Ureter (tissue), 1 donor: ENCODE measurements at places on chromosomes 5 and 9. TPM values are rescaled to one million over a fixed set of nuclear protein-coding genes. Genes with fewer than 3 reads are reported as not detected.

TAF1L gene
- total RNA-seq: not detected

GRCh38 chr5:96868603-96869371, 7.5 kb upstream of the ERAP2 start:
- DNase-seq: no peak

DNA sequence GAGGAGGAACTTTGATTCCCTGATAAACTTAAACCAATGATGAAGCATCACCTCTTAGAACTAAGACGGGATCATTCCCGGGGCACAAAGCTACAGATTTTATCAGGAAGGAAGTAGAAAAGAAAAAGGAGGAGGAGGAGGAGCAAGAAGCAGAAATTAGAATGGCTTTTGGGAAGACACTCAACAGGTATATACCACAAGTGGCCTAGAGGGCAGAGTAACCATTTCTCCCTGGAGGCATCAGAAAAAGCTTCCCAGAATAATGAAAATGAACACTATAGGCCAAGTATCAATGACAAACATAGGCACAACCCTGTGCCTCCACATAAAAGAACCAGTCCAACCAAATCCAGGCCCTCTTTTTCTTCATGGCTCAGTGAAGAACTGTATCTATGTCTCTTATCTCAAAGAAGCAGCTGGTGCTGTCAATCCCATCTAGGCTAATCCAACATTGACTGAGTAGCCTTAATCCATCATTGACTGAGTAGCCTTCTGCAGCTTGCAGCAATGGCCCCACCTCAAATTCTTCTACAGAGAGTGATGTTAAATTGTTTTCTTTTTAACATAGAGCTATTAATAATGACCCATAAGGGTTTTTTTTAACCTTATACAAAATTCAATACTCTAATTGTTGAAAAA, 178.8 kb upstream of the KIF2A start:
- no peak for DNase-seq

GRCh38 chr9:18359335-18359734, 114.6 kb upstream of the ADAMTSL1 start:
- DNase-seq: no peak

- no peak for DNase-seq
These were observed 24.7 kb upstream of the NOL6 start for GRCh38 chr9:33498387-33498786.

GRCh38 chr5:80759866-80760577, 105.2 kb upstream of the DHFR start:
- DNase-seq: no peak

DNA sequence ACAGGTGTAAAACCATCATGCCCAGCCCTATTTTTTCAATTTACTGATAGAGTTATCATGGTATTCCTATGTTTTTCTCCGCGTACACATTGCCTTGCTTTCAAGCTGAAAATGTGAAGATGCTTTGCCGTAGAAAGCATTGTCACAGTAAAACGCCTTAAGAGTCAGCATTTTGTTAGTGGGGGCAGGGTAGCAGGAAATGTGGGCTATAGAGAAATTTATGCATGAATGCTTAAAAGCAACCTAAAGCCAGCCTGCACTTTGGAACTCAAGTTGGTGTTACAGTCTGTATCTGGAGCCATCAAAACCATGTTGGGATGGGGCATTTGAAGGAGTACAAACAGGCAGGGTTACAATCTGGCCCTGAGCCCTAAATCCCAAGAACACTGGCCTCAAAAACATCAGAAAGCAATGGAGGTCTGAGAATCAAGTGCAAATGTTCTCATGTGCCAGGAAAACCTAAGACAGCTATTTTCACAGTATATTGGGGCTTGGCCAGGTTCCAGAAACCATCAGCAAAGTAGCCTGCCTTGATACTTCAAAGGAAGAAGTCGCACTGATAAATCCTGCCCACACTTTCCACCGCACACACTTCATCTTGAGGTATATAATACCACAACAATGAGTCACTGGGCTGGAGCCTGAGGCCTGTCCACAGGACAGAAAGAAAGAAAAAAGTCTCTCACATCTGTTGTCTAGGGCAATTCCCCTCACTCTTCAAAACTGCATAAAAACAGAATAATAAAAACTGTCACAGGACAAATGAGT, 313.8 kb downstream of the ENC1 start:
- peak; percentile 50 for DNase-seq

LECT2 gene
- not detected for total RNA-seq

DNA sequence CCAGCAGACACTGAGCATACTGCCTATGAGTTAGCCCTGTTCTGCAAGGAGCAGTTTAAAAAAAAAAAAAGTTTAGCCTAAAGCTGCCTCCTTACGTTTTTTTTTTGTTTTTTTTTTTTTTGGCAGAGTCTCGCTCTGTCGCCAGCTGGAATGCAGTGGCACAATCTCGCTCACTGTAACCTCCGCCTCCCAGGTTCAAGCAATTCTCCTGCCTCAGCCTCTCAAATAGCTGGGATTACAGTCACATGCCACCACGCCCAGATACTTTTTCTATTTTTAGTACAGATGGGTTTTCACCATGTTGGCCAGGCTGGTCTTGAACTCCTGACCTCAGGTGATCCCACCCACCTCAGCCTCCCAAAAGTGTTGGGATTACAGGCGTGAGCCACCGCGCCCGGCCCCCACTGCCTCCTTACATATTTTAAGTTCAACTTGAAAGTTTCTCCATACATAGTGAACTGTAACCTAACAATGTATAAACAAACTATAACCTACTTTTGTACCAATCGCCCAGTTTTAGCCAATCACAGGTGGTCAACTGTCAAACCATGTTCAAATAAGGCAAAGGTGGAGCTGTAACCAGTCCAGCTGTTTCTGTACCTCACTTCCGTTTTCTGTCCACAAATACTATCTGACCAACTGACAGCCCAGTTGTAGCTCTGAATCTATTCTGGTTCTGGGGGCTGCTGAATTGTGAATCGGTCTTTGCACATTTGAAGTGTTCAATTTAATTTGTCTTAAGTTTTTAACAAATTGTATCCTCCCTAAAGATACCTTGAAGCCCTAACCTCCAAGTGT, 17.1 kb downstream of the GKAP1 start:
- DNase-seq: no peak

PCDHGA4 gene
- 4.2 TPM for total RNA-seq
